ENCODE measurements at places on chromosomes 13 and 19.

DNA sequence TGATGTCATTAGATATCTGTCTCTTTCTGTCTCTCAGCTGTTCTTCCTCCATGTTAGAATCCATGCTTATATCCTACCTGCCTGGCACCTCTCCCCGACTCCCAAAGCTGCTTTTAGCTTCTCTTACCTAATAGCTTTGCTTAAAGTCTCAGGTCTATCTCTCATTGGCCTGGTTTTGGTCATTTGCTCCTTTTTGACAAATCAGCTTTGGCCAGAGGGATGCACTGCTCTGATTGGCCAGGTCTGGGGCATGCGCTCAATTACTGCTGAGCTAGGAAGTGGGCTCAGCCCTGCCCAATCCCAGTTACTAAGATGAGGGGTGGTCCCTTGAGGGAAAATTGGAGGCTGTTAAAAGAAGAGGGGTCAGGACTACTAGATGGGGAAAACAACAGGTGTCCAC, 11.5 kb upstream of the CLASRP start:
- no peak for DNase-seq

DNA sequence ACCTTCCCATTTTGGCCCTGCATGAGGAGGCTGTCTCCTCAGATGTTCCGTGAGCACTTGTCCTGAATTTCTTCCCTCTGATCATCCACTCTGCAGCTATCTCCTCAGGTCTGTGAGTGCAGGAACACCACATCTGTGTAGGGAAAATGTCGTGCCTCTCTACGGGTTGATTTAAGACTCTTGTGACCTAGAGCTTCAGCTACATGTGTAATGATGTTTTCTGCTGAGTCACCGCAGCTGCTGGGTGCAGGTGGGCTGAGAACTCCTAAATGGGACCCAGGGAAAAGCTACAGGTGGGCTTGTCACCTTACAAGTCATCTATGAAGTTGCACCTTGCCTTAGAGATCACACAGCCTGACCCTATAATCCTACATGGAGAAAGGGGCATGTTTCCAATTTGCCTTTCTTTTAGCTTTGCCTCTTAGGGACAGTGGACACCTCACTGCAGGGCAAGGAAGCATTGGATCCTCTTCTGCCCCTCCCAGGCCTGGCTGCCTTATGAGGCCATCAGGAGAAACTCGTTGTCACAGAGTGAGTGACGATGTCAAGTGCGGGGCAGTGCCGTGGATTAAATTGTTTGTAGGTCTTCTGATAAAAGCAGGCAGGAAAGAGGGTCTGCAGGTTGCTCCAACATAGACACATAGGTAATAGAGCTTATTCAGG, 122.3 kb downstream of the DNAJC15 start:
- no peak for DNase-seq

GRCh38 chr13:99033814-99034213, 56.0 kb upstream of the DOCK9 start:
- no peak for DNase-seq

GRCh38 chr13:87944038-87944437, 272.9 kb downstream of the SLITRK5 start:
- DNase-seq: no peak

DNA sequence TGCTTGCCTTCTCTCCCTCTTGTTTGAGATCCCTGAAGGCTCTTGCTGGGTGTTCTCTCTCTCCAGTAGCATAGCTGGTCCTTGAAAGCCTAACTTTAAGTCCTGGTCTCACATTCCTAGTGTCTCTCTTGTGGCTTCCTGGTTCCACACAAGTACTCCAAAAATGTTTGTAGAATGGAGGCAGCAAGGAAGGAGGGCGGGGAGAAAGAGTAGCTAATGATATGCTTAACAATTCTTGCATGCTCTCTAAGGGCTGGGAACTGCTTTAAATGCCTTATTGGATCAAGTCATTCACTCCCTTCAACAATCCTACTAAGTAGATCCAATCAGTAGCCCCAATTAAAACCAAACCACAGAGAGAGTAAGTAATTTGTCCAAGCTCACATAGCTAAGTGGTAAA, 357.3 kb downstream of the KLF5 start:
- DNase-seq: no peak

DNA sequence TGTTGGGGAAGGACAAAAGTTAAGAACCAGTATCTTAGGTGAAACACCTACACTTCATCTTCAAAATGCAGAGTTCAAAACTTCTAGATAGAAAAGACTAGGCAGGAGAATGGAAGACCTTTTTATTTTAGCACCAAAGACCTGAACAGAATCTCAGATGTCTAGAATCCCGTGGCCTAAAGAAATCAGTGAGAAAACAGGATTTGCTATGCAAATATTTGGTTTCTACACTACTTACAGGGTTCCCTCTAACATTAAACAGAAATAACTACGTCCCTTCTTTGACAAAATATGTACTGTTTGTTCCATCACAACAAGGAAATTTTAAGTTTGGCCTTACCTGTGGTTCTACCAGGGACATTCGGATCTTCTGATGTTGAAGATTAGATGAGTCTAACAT, 21.5 kb downstream of the DIS3 start:
- DNase-seq: no peak

- DNase-seq: peak; percentile 66
These were observed 27.3 kb downstream of the PTPRS start for GRCh38 chr19:5313307-5313706.

DNA sequence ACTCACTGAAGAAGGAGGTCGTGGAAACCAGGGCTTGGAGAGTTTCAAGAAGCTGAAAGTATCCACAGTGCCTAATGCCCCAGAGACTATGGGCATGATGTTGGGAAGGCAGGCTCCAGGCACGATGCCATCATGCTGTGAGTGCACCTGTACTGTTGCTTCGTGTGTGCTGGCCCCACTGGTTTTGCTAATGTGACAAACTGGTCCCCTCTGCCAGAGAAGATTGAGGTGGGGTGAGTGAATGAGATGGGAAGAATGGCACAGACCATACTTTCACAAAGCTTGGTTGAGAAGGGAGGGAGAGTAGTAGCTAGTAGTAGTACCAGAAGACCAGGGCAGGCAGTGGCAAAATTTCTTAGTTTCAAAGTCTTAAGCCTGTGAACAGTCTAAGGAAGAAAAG, 19.0 kb upstream of the POP4 start:
- no peak for DNase-seq

- DNase-seq: no peak
These were observed 26.1 kb downstream of the TJP3 start for GRCh38 chr19:3734310-3734600.

GRCh38 chr13:98540476-98540875, 36.4 kb downstream of the STK24 start:
- no peak for DNase-seq

- DNase-seq: no peak
These were observed 57.6 kb upstream of the MEDAG start for GRCh38 chr13:30848332-30849027.

DNA sequence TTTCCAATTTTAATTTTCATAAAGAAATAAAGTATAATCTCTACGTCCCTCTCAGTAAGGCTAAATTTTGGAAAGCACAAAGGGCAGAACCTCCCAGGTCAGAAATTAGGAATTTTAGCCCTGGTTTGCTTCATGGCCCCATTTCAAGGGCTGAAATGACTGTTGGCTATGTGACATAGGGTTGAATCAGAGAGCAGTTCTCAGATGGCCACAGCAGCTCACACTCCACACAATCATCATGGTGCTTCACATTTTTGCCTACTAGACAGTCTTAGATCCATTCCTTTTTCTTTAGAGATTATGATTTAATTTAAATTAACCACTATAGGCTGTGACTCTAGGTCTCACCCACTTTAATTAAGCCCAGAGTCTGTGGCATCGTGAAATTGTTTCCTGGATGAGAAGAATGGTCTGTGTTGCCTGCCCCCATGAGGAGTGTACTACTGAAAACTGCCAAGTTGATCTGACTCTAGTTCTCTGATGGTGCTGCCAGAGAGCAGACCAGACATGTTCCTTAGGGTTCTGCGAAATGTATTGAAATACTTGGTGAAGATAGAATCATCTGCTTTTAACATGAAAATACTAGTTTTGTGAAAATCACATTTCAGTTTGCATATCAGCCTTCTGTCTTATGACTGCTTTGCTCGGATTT, 57.4 kb downstream of the ESD start:
- no peak for DNase-seq

Data from Peyer's patch (tissue), 4 donors.